Effector CD4-positive, alpha-beta T cell (primary cell): ENCODE measurements at places on chromosomes 2 and 18.

GRCh38 chr2:98909317-98910211, 26.5 kb downstream of the CRACDL start:
- DNase-seq: no peak

- no peak for DNase-seq
Measured at GRCh38 chr18:35063875-35064690, 22.9 kb downstream of the MAPRE2 start.

- no peak for DNase-seq
Measured at GRCh38 chr2:171509945-171510731, 12.1 kb upstream of the CYBRD1 start.

DNA sequence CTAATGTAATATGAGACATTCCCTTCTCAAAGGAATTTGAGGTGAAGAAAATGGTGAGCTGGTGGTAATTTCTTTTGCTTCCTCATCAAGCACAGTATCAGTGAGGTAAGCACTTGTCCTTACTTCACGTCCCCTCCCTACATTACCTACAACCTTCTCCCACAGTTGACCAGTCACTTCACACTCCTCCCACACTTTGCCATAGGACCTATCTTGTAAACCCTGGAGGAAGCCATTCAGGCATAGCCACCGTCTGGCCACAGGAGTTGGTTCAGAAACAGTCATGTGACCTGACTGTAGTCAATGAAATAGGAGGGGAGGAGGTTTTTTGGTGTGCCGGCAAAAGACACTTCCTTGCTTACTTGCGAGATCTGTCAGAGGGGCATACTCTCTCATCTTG, 12.1 kb downstream of the ACOXL start:
- DNase-seq: no peak

GRCh38 chr2:16625759-16626158, 39.9 kb downstream of the CYRIA start:
- DNase-seq: no peak

GRCh38 chr18:63617049-63617914, 26.8 kb downstream of the SERPINB4 start:
- DNase-seq: no peak

- no peak for DNase-seq
Measured at GRCh38 chr2:169190197-169190775, 120.9 kb downstream of the DHRS9 start.

GRCh38 chr2:229675569-229675968, 38.8 kb downstream of the DNER start:
- no peak for DNase-seq

DNA sequence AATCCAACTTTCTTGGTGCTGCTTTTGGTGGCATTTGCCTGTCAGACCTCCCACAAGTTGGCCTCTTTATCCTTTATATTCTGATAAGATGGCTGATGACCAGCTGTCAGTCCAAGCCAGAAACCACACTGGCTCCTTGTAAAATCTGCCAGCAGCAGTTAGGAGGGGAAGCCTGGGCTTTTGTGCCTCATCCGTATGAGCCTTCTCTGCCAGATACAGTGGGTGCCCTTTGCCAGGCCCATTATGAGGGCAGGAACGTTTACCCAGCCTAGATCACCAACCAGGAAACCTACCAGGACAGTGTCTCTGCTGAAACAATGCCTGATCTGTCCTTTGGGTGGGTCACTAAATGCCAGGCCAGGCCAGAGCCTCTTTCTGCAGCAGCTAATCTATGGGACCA, 202.9 kb upstream of the SP5 start:
- no peak for DNase-seq

- DNase-seq: no peak
Measured at GRCh38 chr18:74589811-74590210, 7.9 kb upstream of the ZNF407 start.

DNA sequence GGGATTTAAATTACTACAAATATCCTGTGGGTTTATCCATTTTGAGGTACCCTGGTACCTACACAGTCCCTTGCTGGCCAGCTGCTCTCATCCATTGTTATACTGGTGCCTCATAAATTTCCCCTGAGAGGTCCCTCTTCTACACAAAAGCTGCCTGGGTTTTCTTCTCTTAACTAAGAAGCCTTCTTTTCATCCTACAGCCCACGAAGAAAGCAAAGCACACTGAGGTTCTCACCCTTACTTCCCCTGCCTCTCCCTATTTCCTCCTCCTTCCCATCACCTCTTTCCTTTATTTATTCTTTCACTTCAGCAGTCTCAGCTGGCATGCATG, 154.9 kb downstream of the CSRNP3 start:
- DNase-seq: no peak

- DNase-seq: no peak
Measured at GRCh38 chr2:26064846-26065245, 31.0 kb downstream of the RAB10 start.

DNA sequence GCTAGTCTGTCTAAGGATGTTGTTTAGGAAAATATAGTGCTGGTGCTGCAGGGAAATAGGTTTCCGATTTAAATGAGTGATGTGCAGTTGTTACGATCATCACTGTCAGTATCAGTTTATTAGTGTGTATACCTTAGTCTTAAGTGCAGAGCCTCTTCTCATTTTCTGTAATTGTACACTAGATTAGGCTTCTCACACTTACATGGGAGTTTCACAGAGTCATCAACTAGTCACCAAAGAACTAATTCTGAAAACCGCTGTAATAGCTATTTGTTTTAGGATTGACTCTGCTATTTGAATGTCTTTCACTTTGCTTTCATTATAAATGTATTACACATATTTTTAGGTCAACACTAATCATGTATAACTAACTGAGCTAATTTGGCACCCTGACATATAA, 99.8 kb upstream of the ZEB2 start:
- DNase-seq: no peak

GRCh38 chr2:171923206-171923605, 945 bp downstream of the HAT1 start:
- DNase-seq: no peak

DNA sequence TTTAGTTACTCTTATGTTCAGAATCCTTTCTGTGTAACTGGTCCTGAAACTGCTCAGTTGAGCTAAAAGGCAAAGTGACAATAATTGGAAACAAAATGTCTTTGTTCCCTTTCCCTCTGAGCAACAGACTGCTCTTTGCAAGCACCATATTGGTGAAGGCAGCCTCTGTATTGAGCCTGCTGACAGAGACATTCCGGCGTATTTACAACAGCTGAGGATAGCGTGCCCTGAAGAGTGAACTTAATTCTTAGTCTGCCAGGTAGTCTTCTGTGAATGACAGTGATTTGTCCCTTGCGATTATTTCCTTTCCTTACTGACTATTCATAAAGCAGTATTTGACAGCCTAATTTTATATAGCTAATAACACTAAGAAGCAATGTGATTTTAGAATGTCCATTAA, 239.1 kb downstream of the CPS1 start:
- no peak for DNase-seq

DNA sequence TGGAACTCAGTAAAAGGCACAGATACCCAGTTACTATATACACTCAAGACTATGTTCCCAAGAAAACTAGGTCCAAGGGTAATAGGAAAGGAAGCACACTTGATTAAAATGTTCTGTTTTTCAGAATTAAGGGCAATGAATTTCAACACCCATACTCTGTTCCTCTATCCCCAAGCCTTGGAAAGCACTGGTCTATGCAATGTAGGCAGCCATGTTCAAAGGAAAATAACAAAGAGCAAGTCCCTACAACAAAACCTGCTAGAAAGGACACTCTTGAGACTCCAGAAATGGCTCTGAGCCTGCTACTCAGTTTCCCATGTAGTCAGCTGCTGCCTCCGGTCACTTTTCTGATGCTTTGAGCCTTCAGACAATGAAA, 6.8 kb downstream of the CYB5A start:
- DNase-seq: no peak
